ENCODE measurements at places on chromosomes 12 and 14.

DNA sequence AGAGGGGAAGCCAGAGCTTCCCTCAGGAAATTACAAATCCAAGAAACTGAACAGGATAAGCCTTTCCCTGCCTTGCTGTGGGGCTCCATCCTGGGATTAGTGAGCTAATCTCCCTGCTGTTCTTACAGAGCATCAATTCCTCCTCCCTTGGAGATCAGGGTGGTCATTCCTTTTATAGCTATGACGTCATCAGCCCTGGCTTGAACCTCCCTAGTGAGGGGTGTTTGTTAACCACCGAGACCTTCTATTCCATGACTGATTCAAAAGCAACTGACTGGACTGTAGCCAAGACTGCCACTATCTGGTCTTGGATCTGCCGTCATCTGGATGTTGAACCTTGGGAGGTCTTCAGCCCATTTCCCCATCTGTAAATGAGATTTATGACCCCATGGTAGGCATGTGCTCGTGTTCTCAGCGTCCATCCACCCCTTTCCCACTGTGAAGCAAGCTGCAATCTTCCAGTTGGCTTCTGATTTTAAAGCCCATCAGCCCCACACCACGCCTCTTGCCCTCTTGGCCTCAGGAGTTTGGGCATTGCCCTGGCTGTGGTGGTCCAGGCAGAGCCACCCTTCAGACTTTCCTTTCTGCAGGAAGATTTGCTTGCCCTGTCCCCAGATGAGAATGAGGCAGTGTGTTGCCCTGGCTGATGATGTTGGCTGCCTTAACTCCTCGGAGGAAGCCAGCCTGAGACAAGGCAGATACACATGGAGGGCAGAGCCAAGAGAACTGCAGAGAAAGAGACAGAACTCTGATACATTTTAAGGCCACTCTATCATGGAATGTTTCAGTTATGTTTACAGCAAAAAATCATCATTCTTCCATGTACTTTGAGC lies 59.6 kb upstream of the ACTN1 start:
- no peak for DNase-seq

GRCh38 chr14:24979725-24980239 lies 70.2 kb downstream of the STXBP6 start:
- DNase-seq, result no peak

GRCh38 chr12:15767301-15767700 lies 21.9 kb downstream of the EPS8 start:
- DNase-seq, result no peak

DNA sequence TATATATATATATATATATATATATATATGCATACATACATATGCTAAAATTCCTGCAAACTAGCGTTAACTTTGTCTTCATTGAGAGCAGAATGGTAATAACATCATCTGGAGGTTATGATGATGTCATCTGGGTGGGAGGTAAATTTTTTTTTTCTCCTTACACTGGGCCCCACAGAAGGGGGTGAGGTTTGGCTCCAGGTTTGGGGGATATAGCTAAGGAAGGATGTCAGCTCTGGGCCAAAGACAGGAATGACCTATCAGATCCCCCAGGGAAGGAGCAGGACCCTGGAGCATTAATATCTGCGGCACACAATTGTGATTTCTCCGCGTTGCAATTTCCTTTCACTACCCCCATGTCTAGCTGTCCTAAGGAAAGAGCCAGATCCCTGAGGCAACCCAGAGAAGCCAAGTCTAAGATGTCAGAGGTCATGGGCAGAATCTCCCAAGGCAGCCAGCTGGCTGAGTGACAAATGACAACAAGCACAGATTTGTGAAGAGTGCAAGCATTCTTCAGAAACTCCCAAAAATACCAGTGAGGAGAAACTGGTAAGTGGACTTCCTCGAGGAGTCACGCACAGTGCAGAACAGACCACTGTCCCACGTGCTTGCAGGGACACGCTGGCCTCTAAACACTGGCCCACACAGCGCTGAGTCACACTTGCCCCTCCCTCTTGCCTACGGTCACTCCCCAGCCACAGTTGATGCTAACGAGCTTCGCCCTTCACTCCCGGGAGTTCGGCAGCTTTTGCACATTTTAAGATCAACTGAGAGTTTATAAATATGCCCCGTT lies 9.9 kb downstream of the UBC start:
- no peak for DNase-seq

GRCh38 chr12:122505419-122506051 lies 4.8 kb upstream of the ZCCHC8 start:
- DNase-seq, result no peak

- no peak for DNase-seq
These were observed 37.2 kb downstream of the IFNG start for GRCh38 chr12:68122236-68122920.

GRCh38 chr12:12715459-12716150 lies 1.6 kb upstream of the CDKN1B start:
- DNase-seq, result peak; percentile 42

GRCh38 chr14:23346693-23347405 lies 5.8 kb downstream of the SLC22A17 start:
- no peak for DNase-seq

GRCh38 chr12:25184132-25184531 lies 10.8 kb downstream of the DNAI7 start:
- DNase-seq, result no peak

- DNase-seq, result no peak
These were observed at the start of gene TMEM30B for GRCh38 chr14:61281186-61281947. Gene TMEM30B (minus strand): TSS chr14:61281338. CDS start chr14:61281147, 191 bp downstream.

GRCh38 chr12:3751151-3752095 lies 1.5 kb downstream of the CRACR2A start:
- no peak for DNase-seq

DNA sequence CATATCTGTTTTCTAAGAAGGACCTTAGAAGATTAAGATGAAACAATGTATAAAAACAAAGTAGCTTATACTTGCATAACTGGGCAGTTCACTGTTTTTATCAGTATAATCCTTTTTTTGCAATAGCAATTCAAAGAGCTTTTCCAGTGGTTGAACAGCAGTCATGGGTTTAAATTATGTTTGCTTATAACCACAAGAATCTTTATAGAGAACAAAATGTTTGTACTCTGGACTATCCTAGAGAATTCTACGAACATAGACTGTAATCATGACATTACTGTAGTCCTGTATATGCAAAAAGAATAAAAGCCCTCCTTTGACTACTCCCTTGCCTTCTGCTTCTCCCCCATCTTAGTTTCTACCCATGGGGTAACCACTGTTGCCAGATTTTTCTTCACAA lies 5.7 kb downstream of the FAM177A1 start:
- no peak for DNase-seq

GRCh38 chr14:20112321-20112720 lies 1.8 kb downstream of the OR4K17 start:
- DNase-seq, result no peak

GRCh38 chr12:122208073-122208820 lies 4.7 kb downstream of the B3GNT4 start:
- DNase-seq, result no peak

DNA sequence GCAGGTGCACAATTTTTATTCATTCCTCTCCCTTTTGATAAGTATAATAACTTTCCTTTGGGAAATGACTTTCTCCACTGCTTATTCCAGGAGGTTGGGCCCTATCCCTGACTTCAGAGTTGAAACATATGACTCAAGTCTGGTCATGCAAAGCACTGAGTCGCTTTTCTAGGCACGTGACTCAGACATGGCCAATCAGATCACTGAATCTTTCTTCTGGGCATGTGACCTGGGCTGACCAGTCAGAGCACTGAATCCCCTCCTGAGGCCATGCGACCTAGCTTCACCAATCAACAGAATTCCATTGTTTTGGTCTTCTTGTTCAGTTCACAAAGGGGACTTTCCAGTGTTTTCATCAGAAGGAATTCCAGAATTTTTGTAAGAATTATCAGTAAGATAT lies 377.1 kb upstream of the KITLG start:
- no peak for DNase-seq

DNA sequence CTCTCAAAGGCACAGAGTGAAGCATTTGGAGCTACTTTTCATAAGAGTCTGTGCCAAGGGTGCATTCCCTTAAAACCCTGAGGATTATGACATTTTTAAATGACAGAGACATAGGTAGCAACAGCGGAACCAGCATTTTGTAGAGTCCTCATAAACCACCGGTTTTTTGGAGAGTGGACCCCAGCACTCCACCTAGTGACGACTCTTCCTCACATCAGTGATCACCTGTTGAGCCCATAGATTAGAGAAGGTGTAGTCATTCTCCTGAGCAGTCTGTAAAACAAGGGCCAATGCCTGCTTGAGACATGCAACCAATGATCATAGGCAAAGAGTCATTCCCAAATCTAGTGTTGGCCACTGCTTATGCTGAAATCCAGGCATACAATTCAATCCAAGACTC lies 399.1 kb downstream of the GXYLT1 start:
- DNase-seq, result no peak

DNA sequence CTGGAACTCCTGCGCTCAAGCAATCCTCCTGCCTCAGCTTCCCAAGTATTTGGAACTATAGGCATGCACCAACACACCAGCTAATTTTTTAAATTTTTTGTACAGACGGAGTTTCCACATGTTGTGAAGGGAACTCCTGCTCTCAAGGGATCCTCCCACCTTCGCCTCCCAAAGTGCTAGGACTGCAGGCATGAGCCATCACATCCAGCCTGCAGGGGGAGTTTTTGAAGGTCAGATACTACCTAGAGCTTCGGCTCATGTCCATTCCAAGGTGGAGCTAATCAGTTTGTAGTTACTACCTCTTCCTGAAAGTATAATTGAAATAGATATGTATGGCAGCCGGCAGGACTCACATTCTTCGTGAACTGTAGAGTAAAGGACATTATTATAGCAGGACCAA lies 3.7 kb upstream of the TAS2R19 start:
- no peak for DNase-seq

- no peak for DNase-seq
These were observed 3.1 kb downstream of the SLC25A29 start for GRCh38 chr14:100303179-100303578.

DNA sequence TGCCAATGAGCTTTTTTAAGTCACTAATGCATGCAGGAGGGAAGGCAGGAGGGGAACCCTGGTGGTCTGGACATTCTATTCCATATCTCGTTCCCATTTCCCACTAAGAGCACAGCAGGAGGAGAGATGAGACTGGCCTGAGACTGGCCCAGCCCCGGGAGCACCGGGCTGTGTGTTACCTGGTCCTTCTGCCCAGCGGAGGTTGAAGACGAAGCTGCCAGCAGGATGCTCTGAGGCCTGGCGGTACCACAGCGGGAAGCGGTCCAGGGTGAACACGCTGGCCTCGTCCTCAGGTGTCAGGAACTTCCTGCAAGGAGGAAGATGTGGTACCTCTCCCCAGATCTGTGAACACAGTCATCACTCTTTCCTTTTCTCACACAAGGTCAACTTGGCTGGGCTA lies 23.9 kb downstream of the LRTM2 start:
- no peak for DNase-seq

DNA sequence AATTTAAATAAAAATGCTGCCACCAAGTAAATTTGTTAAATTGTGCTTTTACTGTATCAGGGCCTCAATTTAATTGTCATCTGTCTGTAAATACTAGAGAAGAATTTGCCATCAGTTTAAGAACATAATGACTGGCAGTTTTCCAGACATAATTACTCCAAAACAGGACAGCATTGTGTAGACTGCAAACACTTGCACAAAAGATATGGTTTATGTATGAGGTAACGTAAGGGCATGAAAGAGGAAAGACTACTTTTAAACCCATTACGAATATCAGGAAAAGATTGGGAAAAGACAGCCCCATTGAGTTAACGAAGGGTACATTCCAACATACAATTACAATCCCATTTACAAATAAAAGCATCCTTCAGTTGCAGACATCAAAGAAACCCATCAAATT lies 59.8 kb upstream of the KRR1 start:
- DNase-seq, result no peak

GRCh38 chr12:89405626-89406345 lies 53.5 kb upstream of the DUSP6 start:
- DNase-seq, result no peak

- no peak for DNase-seq
These were observed 40.8 kb upstream of the SPTLC2 start for GRCh38 chr14:77657280-77657679.

- DNase-seq, result no peak
These were observed 6.2 kb upstream of the OAS1 start for GRCh38 chr12:112900298-112901145.

GRCh38 chr12:91272461-91273063 lies 89.9 kb upstream of the DCN start:
- DNase-seq, result no peak

- no peak for DNase-seq
These were observed 862 bp upstream of the HOTAIR start for GRCh38 chr12:53975479-53976152.

DNA sequence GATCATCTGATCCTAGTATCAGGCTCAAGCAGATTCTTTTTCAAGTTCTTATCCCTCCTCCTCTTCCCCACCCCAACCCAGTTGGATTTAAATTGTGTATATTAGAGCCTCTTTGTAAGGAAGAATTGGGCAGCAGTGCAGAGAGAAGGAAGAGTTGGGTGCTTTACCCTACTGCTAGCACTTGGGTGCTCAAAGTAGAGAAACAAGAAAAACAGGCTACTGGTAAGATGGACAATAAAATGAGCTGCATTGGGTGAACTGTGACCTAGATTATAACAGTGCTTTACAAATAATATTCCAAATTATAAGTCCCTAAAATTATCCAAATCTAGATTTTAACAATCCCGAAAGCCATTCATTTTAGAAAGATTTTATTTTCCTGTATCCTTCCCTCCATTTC lies 363.4 kb upstream of the GARIN6 start:
- no peak for DNase-seq
